ENCODE measurements at places on chromosomes 3 and 15.

DNA sequence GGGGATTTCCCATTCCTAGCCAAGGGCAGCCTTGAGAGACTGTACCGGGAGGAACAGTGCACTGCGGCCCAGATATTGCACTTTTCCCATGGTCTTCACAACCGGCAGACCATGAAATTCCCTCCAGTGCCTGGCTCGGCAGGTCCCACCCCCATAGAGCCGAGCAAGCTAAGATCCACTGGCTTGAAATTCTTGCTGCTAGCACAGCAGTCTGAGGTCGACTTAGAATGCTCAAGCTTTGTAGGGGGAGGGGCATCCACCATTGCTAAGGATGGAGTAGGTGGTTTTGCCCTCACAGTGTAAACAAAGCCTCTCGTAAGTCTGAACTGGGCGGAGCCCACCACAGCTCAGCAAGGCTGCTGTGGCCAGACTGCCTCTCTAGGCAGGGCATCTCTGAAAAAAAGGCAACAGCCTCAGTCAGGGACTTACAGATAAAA, 156.3 kb downstream of the FRMD5 start:
- DNase-seq, result no peak

DNA sequence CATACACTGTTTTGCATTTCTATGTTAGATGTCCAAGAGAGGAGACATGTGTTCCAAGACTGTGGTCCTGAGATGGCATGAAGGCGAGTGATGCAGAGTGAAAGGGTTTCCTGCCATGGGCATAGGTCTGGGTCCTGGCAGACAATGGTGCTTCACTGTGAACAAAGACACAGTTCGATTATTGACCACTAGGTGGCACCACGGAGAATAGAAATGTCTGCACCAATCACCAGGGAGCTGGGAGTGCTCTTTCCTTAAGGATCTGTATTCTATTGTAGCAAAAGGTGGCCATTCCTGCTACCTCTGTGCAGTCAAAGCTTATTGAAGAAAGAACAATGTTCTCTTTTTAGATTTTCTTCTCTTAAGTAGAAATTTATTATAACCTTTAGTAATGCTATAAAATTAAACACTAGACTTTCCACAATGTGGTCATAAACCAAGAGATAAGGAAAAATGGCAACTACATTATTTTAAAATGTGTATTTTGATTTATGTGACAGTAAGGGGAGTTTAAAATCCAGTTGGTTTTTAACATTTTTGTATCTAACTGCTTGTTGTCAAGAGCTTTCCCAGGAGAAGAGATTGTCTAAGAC, 88.7 kb downstream of the GABRG3 start:
- DNase-seq, result no peak

- DNase-seq, result no peak
Measured at GRCh38 chr3:123667784-123668183, 82.9 kb upstream of the HACD2 start.

DNA sequence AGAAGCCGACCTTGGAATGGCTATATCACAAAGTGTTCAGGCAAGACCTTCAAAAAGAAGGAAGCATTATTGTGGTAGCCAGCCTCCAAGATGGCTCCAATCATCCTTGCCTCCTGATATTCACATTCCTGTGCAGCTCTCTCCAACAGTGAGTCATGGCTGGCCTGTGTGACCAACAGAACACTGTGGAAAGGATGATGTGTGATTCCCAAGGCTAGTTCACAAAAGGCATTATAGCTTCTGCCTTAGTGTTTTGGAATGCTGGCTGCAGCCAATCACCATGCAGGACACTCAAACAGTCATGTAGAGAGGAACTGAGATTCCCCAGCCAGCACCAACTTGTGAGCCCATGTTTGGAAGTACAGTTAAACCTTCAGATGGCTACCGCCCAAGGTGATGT, 102.6 kb downstream of the EFL1 start:
- DNase-seq, result no peak

DNA sequence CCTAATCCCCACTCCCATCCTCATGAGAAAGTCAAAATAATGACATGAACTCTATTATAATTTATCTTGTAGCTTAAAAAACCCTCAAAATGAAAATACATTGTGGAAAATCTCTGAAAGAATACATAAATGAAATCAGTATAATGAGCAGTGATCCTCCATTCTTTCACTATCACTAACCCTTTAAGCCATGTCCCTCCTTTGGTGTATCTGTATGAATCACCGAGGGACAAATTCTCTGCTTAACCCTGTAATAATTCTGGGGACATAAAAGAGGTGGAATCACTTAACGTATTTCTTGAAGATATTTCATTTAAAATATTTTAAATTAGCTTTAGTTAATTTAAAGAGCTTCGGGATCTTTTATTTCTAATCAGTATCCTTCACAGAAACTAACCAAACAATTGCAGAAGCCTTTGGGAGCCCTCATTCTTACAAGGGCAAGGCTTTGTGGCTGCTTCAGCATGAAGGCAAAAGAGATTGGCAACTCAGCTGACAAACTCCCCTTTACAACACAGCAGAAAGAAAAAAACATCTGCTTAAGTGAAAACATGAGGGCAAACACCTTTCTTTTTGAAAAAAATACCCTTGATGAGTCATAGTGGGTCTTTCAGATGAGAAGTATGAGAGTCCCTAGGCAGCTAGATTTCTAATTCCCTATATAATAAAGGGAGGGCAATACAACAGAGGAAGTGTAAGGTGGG, 44.0 kb upstream of the ALCAM start:
- no peak for DNase-seq

- no peak for DNase-seq
Measured at GRCh38 chr3:173547070-173547469, 149.5 kb downstream of the NLGN1 start.

DNA sequence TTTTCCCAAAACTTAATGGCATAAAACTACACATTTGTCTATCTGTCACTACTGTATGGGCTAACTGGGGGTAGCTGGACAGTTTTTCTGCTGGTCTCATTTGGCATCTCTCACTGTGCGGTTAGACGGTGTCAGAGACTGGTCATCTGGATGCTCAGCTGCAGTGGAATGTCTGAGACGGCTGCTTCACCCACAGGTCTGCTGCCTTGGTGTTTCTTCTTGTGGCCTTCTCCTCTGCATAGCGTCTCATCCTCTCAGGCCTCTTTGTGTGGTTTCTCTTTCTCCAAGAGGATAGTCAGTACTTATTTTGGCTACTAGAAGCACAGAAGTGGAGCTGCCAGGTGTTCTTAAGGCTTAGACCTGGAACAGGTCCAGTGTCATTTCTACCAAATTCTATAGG, 35.9 kb upstream of the GOLGA6L9 start:
- DNase-seq, result no peak

DNA sequence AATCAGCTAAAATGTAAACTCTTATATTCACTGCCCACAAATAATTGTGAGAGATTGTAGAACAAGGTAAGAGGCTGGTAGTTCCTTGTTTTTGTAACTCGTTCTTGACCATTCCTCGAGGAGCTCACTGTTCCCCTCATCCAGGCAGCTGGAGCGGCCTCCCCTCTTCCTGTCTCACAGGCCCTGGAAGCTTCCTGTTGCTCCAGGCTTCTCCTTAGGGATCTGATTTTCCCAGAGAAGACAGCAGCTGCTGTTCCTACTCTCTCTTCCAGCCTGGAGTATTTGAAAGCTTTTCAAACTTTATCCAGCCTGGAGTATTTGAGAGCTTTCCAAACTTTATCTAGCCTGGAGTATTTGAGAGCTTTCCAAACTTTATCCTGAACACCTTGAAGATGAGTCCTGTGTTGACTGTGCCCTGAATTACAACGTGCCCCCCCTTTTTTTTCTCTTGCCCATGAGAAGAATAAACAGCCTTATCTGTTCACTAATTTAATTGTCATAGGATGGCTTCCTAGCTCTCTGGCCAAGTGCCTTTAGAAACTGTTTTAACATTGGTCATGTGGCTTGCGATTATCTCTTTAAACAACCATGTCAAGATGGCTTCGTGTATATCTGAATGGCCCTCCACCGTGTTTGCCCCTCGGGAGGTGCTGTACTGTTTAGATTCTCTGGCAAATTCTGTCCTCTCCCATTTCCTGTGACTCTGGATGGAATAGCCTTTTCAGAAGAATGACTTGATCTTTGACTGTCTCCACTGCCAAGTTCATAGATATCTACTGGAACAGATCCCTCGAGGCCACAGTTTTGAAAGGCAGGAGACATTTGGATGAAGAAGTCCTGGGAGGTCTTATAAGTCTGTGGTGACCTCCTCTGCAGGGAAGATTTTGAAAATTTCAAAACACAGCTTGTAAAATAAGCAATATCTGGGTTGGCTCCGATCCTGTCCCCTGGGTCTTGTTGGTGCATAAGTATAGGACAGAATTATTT, 4.8 kb downstream of the ADAMTSL3 start:
- peak; percentile 76 for DNase-seq

- DNase-seq, result no peak
Measured at GRCh38 chr15:87703327-87704111, 553.0 kb downstream of the NTRK3 start.

- no peak for DNase-seq
Measured at GRCh38 chr3:122064326-122064725, 9.2 kb downstream of the CD86 start.

GRCh38 chr3:11212299-11212608, 58.0 kb downstream of the HRH1 start:
- DNase-seq, result no peak

DNA sequence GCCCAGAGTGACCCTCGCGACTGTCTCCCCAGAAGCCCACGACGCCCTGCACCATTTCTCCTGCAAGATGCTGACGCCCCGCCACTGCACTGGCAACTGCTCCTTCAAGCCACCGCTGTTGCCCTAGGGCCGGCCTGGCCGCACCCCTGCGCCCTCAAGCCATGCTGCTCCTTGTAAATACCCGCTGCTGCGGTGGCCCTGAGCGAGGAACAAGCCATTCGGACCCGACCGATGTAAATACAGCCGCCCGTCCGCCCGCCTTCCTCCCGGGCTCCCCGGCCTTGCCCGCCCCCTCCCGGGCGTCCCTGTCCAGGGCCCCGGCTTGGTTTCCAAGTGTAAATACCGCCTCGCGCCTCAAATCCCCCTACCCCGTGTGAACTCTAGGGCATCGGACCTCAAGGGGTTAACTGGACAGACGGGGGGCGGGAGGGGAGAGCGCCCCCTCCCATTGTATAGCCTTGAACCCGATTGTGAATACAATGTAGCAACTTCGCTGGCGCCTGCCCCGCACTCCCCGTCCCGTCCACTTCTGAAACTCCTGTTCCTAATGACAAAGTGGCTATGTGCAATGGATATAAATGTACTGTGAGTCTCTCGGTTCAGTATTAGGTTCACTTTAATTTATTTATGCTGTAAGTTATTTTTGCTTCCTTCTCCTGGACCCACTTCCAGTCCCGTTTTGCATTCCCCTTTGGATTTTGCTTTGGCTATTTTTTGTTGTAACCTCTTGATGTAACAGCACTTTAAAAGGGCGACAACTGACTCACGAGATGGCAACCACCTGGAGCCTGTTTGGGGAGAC, 5.9 kb downstream of the RNU6-1 start:
- DNase-seq, result no peak

- DNase-seq, result no peak
Measured at GRCh38 chr3:73687106-73688004, 62.6 kb upstream of the PDZRN3 start.

DNA sequence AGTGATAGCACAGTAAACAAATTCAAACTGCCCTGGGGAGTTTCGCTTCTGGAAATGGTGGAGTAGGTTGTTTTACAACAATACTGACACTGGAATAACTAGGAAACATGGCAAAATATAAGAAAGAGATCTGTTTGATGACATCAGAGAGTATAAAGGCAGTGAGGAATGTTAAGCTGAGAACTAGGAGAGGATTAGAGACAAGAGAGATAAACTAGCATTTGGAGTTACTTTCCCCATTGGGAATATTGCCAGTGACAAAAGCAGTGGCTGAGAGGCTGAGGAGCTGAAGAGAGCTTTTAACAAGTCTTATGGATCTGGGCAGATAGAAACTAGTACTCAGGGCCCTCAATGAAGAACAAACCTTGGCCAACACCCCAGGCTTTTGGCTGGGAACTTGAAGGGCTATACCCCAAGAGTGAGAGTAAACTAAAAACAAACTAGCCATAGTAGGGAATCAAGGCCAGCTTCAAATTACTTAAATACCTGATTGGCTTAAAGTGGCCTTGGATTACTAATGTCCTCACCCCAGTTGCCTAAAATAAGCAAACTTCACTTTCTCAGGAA, 280.4 kb downstream of the KLF13 start:
- DNase-seq, result no peak

GRCh38 chr3:43327582-43327979, 41.2 kb downstream of the SNRK start:
- DNase-seq, result no peak

- DNase-seq, result no peak
Measured at GRCh38 chr3:154122552-154122911, 1.3 kb downstream of the ARHGEF26 start.

GRCh38 chr3:107068980-107069379, 308.3 kb upstream of the CCDC54 start:
- DNase-seq, result no peak

DNA sequence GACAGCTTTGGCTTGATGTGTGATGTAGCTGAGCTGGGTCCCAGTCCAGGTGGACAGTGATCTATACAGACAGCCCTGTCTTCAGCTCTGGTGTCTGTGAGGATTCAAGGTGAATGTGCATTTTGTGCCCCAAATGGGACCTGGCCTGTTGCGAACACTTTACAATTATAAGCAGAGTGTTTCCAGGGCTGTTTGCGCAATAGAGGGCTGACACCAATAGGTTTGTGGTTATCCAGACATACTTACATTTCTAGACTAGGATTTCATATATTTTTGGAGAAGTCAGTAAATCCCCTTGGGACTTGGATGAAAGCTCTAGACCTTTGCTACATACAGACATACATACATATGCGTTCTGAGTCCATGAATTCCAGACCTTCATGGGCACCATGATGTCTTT, 4.2 kb upstream of the TATDN2 start:
- DNase-seq, result no peak

DNA sequence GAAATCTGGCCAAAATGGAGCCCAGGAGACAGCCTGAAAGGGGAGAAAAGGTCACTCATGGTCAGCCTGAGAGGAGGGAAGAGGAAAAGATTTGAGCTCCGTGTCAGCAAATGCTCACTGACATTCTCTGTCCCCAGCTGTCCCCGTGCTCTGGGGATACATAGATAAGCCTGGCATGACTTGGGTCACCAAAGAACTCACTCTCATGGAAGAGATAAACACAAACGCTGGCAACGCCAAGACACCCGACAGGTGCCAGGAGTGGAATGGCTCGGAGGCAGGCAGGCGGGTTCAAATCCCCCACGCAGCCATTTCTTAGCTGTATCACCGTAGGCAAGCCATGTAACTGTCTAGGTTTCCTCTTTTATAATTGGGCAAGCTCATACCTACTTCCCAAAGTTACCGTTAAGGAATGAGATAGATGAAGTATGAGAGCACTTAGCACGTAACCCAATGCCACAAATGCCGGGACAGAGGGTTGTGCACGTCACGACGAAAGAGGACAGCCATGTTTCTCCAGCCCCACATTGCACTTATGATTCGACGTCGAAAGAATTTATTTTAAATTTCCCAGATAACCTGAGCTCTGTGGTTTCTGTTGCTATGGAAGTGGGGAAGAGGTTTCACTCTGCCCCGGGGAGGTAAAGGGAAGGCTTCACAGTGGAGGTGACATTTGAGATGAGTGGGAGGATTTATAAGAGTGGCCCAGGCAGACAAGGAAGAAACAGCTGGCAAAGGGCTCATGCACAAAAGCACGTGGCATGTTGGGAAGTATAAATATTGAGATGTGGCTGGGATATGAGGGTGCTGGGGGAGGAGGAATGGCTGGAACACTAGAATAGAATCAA, 41.4 kb upstream of the TSEN2 start:
- DNase-seq, result peak; percentile 68

GRCh38 chr15:48888191-48888590, 10.3 kb downstream of the EID1 start:
- no peak for DNase-seq
